ENCODE measurements at places on chromosomes 3 and 15. TPM values are rescaled to one million over a fixed set of nuclear protein-coding genes. Genes with fewer than 3 reads are reported as not detected.

LRRN1 gene
- total RNA-seq: 2.8 TPM

DNA sequence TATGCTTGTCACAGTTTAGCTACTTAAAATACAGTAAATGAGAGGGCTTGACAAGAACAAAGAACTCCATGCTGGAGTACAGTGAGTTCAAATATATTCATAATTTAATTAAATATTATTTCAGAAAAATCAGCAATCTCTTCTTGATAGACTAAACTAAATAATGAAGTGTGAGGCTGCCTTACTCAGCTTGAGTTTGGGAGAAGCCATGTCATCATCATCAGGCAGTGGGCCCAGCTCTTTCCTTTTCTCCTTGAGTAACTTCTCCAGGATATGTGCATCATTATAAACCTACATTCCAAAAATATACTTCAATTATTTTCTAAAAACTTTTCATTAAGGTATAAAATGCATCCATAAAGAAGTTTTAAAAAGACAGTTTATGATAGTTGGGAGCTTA, 70.5 kb downstream of the PBRM1 start:
- no peak for DNase-seq

GRCh38 chr15:90751300-90751825, 34.2 kb downstream of the BLM start:
- DNase-seq: no peak

DNA sequence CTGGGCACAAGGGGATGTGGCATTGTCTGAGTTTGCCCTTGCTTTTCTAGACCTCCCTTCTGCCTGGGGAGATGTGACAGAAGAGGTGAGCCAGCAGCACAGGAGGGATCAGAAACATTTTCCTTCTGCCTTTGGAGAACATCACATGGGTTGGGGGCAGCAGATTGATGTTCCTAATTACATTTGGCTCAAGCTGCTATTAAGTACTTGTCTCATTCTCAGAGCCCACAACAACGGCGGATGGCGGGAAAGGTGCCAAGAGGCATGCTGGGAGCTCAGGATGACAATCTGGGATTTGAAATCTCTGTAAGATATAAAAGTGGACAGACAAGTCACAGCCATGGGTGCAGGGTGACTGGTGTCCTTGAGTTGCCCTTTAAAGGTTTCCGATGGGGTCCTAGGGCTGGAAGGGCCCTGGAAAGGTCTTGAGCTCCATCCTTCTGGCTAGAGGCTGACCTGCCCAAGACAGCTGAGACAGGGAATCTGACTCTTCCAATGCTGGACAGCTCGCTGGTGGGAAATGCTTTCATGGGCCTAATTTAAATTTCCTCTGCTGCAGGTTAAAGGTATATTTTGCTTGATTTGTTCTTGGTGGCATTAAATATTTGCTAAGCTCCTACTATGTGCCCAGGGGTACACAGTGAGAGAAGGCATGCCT, 2.4 kb upstream of the CORO2B start:
- no peak for DNase-seq

- no peak for DNase-seq
Measured at GRCh38 chr3:149080011-149080698, 6.2 kb downstream of the HLTF start.
